ENCODE measurements at places on chromosomes 2 and 18. TPM values are rescaled to one million over a fixed set of nuclear protein-coding genes. Genes with fewer than 3 reads are reported as not detected.
A peak's percentile ranks its signal among the peaks of the same experiment; 100 is the strongest.

MC2R gene
- not detected for total RNA-seq

DNA sequence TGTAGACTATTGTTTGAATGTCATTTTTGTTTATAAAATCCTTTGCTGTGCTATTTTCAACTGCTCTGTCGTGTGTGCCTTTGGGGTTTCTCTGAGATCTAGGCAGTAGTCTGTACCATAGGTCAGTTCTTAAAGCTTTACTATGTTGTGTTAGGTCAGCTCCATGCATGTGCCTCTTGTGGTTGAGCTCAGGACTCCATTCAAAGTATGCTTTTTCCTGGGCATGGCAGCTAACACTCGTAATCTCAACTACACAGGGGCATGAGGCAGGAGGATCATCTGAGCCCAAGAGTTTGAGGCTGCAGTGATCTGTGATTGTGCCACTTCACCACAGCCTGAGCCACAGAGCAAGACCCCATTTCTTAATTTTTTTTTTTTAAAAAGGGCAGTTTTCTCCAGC lies 174.4 kb upstream of the SPHKAP start:
- no peaks in the 10 kb centered on the region for H3K36me3 ChIP-seq
- no peaks in the 10 kb centered on the region for H3K4me1 ChIP-seq
- no peak overlapping the region for H3K27ac ChIP-seq
- H3K27me3 ChIP-seq, result no peaks in the 10 kb centered on the region
- no peak overlapping the region for H3K4me3 ChIP-seq
- no peak for DNase-seq

- no peak overlapping the region for H3K4me3 ChIP-seq
- H3K4me1 ChIP-seq, result no peaks in the 10 kb centered on the region
- H3K27ac ChIP-seq, result no peak overlapping the region
- H3K27me3 ChIP-seq, result no peaks in the 10 kb centered on the region
Measured at GRCh38 chr18:55523001-55523400, 65.0 kb downstream of the TCF4 start.

ATP8B1 gene
- 29.0 TPM for total RNA-seq

DNA sequence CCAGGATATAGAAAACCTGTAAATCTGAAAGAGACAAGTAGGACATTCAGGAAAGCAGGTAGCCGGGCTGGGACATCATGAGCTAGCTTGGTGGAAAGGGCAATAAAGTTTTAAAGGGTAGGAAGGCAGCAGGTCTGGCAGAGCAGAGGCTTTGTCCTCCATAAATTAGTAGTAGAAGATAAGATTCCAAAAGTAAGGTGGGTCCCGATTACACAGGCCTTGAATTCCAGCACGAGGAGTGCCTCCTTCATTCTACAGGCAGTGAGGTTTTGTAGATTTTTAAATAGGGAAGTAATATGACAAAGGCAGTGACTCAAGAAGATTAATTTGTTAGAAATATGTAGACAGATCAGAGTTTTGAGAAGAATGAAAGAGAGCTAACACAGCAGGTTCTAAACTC lies 160.7 kb downstream of the DTNB start:
- no peaks in the 10 kb centered on the region for H3K36me3 ChIP-seq
- no peak overlapping the region for H3K4me3 ChIP-seq
- peak; percentile 63 for DNase-seq
- no peaks in the 10 kb centered on the region for H3K27me3 ChIP-seq
- no peak overlapping the region for H3K27ac ChIP-seq

DNA sequence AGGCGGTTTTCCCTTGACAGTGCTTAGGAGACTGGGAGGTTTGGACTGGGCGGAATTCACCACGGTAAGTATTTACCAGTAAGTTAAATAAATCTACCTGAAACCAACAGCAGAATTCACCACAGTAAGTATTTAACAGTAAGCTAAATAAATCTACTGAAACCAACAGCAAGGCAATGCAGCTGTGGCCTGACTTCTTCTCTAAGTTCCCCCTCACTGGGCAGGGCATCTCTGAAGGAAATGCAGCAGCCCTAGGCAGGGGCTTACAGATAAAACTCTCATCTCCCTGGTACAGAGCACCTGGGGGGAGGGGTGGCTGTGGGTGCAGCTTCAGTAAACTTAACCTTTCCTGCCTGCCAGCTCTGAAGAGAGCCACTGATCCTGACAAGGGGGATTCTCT lies 432.5 kb upstream of the LRRTM1 start:
- H3K36me3 ChIP-seq, result no peaks in the 10 kb centered on the region
- DNase-seq, result no peak
- H3K4me1 ChIP-seq, result no peaks in the 10 kb centered on the region

GRCh38 chr2:134411279-134411827 lies 157.5 kb downstream of the MGAT5 start:
- no peak overlapping the region for H3K4me3 ChIP-seq
- H3K27me3 ChIP-seq, result no peaks in the 10 kb centered on the region
- DNase-seq, result no peak
- H3K36me3 ChIP-seq, result no peaks in the 10 kb centered on the region

GRCh38 chr18:34956663-34957062 lies 84.5 kb upstream of the MAPRE2 start:
- no peak overlapping the region for H3K4me3 ChIP-seq
- no peaks in the 10 kb centered on the region for H3K27me3 ChIP-seq
- no peak for DNase-seq
- H3K4me1 ChIP-seq, result peaks cover 16% of the 10 kb centered on the region
- H3K27ac ChIP-seq, result no peak overlapping the region

DNA sequence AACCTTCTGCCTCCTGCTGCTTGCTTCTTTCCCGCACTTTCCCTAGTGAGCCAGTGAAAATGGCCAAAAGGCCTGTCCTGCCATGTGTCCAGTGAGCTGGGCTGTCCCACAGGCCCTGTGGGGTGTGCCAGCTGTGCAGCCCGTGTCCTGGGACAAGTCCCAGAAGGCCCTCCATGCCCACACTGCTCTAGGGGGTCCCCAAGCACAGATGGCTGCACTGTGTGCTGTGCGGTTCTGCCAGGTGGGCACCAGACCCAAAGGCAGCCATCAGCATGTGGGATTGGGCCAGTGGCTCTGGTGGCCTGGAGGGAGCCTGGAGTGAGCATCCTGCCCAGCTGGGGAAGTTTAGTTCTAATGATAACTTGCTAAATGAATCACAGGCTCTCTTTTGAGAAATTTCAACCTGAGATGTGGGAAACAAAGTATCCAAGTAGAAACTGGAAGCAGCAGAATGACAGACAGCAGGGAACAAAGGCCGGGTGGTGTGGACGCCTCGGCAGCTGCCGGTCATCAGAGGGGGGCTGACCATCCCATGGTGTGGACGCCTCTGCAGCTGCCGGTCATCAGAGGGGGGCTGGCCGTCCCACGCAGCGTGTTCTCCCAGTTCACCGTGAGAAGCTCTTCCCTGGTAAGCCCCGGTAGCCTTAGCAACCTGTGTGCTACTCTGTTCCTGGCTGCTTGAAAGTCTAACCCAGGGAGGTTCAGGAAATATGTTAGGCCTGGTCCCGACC lies 9.9 kb upstream of the CNDP2 start:
- DNase-seq, result no peak
- H3K4me3 ChIP-seq, result no peak overlapping the region
- H3K27ac ChIP-seq, result no peak overlapping the region
- H3K36me3 ChIP-seq, result no peaks in the 10 kb centered on the region
- H3K4me1 ChIP-seq, result peaks cover 4% of the 10 kb centered on the region

DNA sequence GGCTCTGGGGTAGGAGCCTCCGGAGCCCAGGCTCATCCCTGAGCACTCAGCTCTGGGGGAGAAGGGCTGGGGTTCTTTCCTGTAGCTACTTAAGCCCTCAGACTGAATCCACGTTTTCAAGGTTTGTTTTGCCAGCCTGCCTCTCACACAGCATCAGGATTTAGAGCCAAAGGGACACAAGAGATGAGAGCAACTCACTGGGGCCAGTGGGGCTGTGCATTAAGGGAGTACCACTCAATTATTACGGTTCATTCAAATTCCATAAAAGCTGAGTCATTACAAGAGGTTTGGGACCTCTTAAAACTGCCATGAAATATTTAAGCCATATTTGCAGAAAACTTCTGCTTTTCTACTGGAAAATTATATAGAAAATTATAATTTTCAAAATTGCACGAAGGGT lies 17.1 kb upstream of the SNED1 start:
- DNase-seq, result no peak
- H3K4me1 ChIP-seq, result no peaks in the 10 kb centered on the region
- H3K27ac ChIP-seq, result no peak overlapping the region

G6PC2 gene
- 0.55 TPM for total RNA-seq

LYPD1 gene
- total RNA-seq, result 8.4 TPM

DNA sequence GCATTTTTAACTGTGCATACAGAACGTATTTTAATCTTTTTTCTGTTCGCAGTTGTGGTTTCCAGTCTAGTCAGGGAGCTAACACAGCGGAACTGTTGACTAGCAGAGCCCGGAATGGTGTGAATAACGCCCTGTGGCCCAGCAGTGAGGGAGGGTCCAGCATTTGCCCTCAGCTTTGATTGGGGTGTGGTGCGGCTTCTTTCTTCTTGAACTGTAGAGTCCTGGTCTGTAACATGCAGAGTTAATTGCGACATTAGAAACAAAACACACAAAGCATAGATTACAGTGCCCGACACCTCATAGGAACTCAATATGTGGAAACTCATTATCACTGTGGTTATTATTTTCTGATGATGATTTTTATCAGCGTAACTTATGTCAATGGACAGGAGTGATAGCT lies 253.6 kb downstream of the SOX11 start:
- no peaks in the 10 kb centered on the region for H3K36me3 ChIP-seq
- H3K4me1 ChIP-seq, result peaks cover 2% of the 10 kb centered on the region
- no peak overlapping the region for H3K4me3 ChIP-seq

RIT2 gene
- not detected for total RNA-seq

ABCB11 gene
- not detected for total RNA-seq

DNA sequence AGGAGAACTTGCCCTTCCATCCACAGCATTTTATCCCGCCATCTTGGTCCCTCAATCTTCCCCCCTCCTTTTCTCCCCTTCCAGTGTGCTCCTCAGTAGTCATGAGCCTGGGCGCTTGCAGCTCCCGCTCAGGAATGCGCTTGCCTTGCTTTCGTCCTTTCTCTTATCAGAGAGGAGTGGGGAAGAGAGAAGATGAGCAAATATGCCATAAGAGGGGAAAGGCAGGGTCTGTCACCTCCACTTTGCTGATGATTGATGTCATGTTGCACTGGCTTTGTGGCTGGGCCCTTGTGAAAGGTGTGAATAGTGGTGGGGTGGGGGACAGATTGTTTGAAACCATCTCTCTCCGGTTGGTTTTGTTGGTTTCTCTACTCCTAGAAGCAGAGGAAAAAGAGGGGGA lies 569.3 kb downstream of the TNS1 start:
- H3K4me1 ChIP-seq, result peaks cover 34% of the 10 kb centered on the region
- H3K36me3 ChIP-seq, result no peaks in the 10 kb centered on the region
- peak; percentile 58 for DNase-seq
- peak overlapping the region; percentile 16 for H3K27ac ChIP-seq

OTOF gene
- 3.6 TPM for total RNA-seq

GDF7 gene
- total RNA-seq, result 0.45 TPM

PID1 gene
- total RNA-seq, result 32.7 TPM

DNA sequence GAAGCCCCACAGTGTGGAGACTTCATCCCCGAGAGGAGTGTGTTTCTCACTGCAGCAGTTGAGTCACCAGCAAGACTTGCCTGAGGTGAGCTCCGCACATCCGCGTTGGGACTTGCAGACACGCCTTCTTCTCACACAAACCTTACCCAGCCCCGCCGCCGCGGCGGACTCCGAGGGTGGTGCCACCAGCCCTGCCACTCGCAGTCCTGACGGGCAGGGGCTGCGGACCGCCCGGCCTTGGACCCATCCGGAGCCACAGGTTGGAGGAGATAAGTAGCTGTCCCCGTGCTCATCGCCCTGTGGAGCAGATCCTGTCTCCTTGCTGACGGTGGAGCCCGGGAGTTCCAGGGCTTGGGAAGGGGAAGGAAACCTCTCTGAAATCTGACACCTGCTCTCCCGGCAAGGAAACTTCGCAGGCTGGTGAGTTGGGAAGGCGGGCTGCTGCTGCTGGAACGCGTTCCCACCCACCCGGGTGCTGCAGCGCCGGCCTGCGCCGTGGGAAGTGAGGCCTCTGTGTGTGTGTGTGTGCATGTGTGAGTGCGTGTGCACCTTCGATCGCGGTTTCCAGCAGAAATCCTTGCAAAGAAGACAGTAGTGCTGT lies at the start of gene RAB27B:
Gene RAB27B, plus strand, starts transcription at position 197 of the 601 bp plus-strand sequence. CDS start 49,109 bp downstream, outside the sequence.
- H3K27ac ChIP-seq, result peak within 1 kb of the TSS; percentile 84
- no peaks in the 10 kb centered on the region for H3K36me3 ChIP-seq
- peak within 1 kb of the TSS; percentile 58 for H3K4me3 ChIP-seq
- H3K4me1 ChIP-seq, result peaks cover 18% of the 10 kb centered on the region
- peak; percentile 95 for DNase-seq

DNA sequence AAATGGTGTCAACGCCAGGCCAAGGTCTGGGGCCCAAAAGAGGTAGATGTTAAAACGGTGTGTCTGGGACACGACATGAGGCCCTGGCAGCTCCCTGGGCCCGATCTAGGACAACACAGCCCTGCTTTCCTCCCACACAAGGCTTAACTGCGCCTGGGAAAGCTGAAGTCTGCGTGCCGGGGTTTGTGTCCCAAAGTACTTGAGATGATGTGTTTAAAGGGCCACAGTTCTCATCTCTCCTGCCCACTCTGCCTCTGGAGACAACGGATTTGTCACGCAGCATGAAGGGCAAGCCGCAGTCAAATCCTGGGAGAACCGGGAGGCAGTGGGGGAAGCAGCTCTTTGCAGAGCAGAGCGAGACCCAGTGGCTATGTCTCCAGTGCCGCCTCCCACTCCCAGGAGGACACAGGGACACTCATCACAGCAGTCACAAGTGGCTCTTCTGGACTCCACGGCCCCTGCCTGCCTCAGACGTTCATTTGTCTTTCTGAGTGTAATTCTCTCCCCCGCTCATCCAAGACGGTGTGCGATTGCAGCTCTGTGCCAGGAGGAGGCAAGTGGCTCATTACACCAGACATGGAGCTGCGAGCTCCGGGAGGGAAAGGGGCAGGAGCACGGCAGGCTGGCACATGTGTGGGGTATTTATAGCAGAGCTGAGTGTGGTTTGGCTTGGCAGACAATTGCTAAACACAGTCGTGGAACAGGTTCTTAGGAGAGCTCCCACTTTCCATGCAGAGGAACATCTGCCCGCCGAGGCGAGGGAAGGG lies 57.7 kb upstream of the SEMA4C start:
- peak; percentile 75 for DNase-seq
- H3K4me1 ChIP-seq, result peaks cover 20% of the 10 kb centered on the region
- no peak overlapping the region for H3K27ac ChIP-seq
- H3K4me3 ChIP-seq, result no peak overlapping the region
- H3K36me3 ChIP-seq, result no peaks in the 10 kb centered on the region
- H3K27me3 ChIP-seq, result no peaks in the 10 kb centered on the region

ACMSD gene
- not detected for total RNA-seq

FAP gene
- 0.87 TPM for total RNA-seq

DNA sequence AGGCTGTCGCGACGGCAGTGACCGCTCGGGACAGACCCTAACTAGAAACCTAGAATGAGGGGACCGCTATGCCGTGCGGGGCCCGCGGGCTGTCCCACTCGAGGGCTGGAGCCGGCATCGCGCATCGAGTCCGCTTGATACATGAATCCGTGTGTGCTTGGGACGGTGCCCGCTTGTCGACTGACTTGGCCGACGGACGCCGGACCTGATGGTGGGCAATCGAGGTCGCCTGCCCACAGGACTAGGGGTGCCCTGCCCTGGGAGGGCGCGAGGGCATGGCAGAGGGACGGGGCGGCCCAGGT lies 749 bp upstream of the PTMA start:
- peaks cover 11% of the 10 kb centered on the region for H3K36me3 ChIP-seq
- H3K4me3 ChIP-seq, result peak overlapping the region; percentile 92
- peak overlapping the region; percentile 100 for H3K27ac ChIP-seq
- no peaks in the 10 kb centered on the region for H3K27me3 ChIP-seq

BUB1 gene
- 11.1 TPM for total RNA-seq

GRCh38 chr2:25567406-25567805 lies 106.0 kb downstream of the DTNB start:
- no peak for DNase-seq
- no peaks in the 10 kb centered on the region for H3K36me3 ChIP-seq
- no peak overlapping the region for H3K27ac ChIP-seq
- no peaks in the 10 kb centered on the region for H3K27me3 ChIP-seq
